Midbrain (tissue), 1 donor: ENCODE measurements at places on chromosomes 6 and 20.

GRCh38 chr6:132089173-132089572, 138.0 kb upstream of the CCN2 start:
- no peak for DNase-seq

DNA sequence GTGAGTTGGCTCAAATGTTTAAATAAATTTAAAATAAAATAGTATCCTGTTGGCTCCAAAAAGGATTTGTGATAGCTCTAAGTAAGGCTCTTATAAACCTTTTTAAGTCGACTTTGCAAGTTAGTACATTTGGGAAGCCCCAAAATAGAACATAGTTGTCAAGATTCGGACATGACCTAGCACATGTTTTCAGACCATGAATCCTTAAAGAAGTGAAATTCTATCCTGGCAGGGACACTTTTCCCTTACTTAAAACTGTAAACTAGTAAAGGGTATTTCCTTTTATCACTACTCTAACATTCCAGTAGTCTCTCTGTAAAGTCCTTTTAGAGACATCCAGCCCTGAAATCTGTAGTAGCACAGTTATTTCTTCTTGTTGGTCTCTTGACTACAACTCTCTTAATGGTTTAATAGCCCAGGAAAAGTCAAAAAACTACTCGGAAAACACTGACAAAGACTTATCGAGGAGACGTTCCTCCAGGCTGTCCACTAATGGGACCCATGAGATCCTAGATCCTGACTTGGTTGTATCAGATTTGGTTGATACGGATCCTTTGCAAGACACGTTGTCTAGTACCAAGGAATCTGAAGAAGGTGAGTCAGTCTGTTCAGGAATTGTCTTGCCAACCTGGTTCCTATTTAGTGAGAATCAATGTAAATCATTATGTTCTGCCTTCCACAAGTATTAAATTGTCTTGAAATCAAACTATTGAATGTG, 83.6 kb downstream of the SCAND1 start:
- no peak for DNase-seq

DNA sequence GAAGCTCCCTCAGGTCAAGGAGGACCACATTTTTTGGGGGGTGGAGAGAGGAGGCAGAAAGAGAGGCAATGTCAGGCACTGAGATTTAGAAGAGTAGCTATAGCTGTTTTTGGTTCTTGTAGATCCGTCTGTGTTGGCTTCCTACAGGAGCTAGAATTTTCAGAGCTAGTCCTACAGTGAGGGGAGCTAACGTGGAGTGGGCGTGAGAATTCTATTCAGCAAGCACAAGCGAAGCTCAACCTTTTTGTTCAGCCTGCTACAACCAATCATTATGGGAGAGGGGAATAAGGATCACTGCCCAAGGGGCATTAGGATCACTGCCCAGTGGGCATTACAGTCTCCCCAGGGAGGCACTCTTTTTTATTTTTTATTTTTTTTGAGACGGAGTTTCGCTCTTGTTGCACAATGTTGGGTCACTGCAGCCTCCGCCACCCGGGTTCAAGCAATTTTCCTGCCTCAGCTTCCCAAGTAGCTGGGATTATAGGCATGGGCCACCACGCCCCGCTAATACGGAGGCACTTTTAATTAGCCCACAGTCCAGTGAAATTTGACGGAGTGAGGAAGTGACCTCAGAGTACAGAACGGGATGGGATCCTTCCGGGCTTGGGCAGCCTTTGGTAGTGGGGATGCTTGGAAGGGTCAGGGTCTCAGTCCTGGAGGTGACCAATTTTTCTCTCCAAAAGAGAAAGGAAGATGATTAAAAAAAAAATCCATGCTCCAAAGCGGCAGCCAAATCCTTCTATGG, 1.1 kb upstream of the PANK2 start:
- DNase-seq, result no peak

DNA sequence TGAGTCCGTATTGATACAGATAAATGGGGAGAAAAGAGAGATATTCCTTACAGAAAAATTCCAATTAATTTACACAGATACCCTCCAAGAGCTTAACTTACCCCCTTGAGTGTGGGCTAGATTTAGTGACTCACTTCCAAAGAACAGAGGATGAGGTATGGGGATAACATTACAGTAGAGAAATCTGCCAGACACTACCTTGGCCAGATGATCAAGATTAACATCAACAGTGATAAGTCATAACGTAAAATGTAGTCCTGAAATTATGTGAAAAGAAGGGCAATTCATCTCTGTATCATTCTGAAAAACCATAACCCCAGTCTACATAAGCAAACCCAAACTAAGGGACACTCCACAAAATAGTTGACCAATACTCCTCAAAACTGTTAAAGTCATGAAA, 69.3 kb downstream of the PDSS2 start:
- DNase-seq, result no peak

- DNase-seq, result peak; percentile 6
Observed at GRCh38 chr6:52059821-52060220, 27.6 kb downstream of the PKHD1 start.

DNA sequence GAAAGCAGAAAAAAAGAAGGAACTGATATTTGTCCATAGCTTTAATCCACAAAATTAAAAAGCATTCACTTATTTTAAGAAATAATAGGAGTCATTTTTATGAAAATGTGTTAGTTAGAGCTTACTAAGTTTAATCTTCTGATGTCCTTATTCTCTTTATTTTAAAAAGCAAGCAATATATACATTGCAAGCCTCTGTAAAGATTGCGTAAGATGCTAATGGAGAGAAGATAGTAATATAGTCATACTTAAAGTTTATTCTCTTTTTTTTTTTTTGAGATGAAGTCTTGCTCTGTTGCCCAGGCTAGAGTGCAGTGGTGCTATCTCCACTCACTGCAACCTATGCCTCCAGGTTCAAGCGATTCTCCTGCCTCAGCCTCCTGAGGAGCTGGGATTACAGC, 39.7 kb downstream of the AIG1 start:
- DNase-seq, result no peak

DNA sequence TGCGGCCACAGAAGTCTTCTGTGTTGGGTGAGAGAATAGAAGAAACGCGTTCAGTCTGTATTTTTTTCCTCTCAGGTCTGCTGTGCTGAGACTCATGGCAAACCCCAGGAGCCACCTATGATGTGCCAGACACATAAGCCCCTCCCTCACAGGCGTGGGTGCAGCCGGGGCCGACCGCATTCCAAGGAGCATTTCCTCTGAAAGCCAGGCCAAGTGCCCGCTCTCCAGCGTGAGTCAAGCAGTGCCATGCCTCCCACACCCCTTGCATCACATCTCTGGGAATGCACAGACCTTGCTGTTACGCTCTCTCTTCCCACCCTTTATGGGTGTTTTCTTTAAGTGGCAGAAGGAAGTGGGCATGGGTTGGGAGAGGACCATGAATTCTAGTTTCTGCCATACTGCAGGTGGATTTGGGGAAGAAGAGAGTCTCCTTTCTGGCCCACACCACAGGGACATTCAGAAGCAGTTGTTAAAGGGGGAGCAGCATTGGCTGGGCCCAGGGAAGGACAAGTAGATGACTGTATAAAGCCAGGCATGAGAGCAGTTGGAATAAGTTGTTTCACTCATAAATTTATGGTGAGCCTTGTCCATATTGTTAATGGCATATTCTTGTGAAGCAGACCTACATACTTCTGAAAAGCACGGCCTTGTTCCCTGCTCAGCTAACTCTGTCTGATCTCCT, 37.1 kb upstream of the TFAP2A start:
- no peak for DNase-seq

- no peak for DNase-seq
Observed at GRCh38 chr20:32554965-32555289, 30.2 kb downstream of the NOL4L start.

DNA sequence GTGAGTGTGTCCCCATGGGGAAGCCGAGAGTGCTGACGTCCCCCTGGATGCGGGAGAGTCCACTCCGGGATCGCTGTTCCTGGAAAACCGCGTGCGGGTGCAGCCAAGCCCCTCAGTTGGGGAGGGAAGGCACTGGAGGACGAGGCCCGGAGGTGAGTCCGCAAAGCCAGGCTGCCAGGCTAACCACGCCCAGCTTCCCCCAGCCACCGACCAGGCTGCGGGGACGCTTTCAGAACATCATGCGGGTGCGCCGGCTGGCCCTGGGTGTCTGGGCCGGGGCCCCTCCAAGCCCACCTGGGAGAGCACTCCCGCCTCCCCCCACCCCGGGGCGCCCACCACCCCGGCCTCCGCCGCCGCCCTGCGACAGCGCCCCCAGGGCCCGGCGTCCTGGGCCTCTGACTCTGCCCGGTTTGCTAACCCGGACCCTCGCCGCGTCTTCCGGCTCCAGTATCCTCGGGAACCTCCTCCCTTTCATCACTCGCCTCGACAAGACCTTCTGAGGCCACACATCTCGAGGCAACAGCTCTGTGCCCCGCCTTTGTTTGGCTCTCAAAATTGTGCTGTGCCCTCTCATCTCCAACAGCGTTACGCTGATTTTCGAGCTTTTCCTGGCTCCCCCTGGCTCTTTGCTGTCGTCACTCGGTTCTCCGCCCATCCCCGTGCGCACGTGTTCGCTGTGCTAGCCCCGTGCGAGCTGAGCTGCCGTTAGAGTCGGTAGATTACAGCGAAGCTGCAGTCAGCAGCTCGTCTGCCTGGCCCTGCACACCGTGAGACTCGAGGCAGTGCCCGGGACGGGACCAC, 47.1 kb upstream of the ENTPD6 start:
- peak; percentile 1 for DNase-seq

- no peak for DNase-seq
Observed at GRCh38 chr6:116387374-116387773, 16.6 kb downstream of the DSE start.

DNA sequence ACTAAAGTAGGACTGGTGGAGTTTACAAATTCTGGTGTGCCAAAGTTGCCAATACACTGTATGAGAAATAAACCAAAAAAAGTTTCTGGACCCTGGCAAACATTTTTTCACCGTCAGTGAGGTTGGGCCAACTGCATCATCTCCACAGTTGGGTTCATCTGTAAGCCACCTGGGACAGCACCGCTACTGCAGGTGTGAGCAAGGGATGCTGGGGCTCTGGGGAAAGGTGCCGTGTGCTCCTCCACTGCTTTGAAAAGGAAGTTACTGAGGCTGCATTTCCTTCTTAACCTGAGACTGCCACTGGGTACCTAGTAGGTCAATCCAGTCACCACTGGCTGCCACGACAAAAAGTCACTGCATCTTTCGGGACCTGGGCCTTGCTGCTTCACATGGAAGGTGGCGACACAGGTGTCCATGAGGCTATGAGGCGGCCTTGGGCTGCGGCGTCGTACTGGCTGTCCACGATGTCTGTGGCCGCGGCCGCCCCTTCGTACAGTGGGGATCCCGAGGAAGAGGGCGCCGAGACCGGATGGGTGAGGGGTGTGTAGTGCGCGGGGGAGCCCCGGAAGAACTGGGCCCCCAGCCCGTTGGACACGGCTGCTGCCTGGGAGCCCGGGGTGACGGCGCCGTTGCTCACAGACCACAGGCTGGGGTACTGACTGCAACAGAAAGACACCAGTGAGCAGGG, 9.6 kb downstream of the TBXT start:
- DNase-seq, result no peak

GRCh38 chr20:44204156-44204831, 6.3 kb downstream of the OSER1 start:
- no peak for DNase-seq

DNA sequence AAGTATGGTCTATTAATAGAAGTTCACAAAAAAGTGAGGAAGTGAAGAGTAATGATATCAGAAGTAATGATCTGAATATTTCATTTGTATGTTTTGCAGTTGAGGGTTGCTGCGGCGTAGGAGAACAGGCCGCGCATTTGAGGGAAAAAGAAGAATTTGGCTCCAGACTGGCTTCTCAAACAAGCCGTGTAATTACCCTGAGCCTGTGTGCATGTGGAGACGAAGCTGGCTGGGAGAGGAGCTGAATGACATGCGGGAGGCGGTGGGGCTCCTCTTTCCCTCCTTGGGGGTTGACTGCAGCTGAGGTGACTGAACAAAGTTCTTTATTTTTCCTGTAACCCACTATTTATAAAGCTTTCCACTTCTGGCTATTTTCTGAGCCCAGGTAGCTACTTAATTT, 115.5 kb upstream of the AFDN start:
- no peak for DNase-seq
